ENCODE measurements at places on chromosomes 5 and 9.

DNA sequence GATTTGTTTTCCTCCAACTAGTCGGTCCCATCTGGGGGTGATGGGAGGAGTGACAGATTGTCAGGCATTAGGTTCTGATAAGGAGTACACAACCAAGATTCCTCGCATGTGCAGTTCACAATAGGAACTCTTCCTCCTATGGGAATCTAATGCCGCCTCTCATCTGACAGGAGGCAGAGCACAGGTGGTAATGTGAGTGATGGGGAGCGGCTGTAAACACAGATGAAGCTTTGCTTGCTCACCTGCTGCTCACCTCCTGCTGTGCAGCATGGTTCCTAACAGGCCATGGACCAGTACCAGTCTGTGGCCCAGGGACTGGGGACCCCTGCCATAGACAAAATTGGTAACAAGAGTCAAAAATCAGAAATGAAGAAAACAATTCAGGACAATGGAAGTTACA, 173.3 kb upstream of the HMHB1 start:
- DNase-seq = no peak

- DNase-seq = no peak
Observed at GRCh38 chr9:28923351-28923750, 1350.1 kb upstream of the C9orf72 start.

DNA sequence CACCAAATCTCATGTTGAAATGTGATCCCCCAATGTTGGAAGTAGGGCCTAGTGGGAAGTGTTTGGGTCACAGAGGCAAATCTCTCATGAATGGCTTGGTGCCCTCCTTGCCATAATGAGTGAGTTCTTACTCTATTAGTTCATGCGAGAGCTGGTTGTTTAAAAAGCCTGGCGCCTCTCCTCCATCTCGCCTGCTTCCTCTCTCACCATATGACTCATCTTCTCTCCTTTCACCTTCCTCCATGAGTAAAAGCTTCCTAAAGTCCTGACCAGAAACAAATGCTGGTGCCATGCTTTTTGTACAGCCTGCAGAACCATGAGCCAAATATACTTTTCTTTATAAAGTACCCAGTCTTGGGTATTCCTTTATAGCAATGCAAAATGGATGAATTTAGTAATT, 20.9 kb upstream of the ARHGAP26 start:
- DNase-seq = peak; percentile 67

DNA sequence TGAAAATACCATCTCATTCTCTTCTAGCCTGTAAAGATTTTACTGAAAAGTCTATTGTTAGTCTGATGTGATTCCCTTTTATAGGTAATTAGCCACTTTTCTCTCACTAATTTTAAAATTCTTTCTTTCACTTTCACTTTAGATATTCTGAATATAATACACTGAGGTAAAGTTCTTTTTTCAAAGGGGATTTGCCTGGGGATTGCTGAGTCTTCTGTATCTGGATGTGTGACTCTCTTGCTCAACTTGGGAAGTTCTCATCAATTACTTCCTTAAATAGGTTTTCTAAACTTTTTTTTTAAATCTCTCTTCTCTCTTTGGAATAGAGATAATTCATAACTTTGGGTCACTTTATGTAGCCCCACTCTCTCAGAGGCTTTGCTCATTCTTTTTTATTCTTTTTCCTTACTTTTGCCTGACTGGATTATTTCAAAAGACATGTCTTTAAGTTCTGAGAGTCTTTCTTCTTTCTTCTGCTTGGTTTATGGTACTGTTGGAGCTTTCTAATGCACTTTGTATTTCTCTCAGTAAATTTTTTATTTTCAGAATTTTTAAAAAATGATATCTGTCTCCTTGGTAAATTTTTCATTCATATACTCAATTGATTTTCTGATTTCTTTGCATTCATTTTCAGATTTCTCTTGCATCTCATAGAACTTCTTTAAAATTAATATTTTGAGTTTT, 55.9 kb upstream of the IL12B start:
- no peak for DNase-seq

GRCh38 chr5:123511290-123511647, 708 bp upstream of the CSNK1G3 start:
- DNase-seq = peak; percentile 54

DNA sequence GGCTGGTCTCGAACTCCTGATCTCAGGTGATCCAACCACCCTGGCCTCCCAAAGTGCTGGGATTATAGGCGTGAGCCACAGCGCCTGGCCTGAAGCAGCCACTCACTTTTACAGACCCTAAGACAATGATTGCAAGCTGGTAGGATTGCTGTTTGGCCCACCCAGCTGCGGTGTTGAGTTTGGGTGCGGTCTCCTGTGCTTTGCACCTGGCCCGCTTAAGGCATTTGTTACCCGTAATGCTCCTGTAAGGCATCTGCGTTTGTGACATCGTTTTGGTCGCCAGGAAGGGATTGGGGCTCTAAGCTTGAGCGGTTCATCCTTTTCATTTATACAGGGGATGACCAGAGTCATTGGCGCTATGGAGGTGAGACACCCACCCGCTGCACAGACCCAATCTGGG, 1.5 kb downstream of the CA9 start:
- no peak for DNase-seq

DNA sequence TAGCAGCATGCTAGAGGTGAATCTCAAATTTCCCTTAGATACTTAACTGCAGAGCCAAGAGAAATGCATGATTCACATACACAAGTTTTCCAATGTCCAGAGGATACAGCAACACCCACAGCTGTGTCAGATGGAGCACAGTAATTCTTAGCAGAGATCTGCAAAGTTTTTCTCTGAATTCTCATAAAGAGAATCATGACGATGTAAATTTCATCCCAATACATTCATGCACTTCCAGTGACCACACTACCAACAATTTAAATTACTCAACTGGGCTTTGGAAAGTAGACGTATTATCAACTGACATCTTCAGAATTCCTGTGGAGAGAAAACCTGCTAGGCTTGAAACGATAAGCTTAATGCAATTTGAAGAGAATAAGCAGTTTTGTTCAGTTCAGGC, 378.8 kb upstream of the TLE4 start:
- peak; percentile 37 for DNase-seq
